Liver (tissue), 10 donors: ENCODE measurements at places on chromosomes 1 and 21. TPM values are rescaled to one million over a fixed set of nuclear protein-coding genes. Genes with fewer than 3 reads are reported as not detected.

DNA sequence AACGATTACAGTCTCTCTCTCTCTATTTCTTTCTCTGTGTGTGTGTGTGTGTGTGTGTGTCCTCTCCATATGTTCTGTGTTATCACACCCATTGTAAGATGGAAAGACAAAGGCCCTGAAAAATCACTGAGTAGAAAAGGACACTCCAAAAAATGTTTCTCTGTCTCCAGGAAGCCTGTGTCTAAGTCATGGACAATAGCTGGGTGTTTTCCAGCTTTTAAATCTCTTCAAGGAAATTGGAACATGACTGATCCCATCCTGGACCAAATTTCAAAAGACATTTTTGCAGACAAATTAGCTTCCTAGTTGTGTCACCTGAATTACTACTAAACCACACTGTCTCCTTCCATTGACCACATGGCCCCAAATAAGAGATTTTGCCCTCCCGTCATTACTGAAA is 31.0 kb upstream of the LMX1A start:
- no peaks in the 10 kb centered on the region for H3K4me1 ChIP-seq
- H3K4me3 ChIP-seq = no peak overlapping the region
- H3K27me3 ChIP-seq = no peaks in the 10 kb centered on the region
- H3K36me3 ChIP-seq = no peaks in the 10 kb centered on the region
- DNase-seq = no peak

Gene C1orf185
- total RNA-seq = not detected

Gene MYOG
- not detected for total RNA-seq

Gene ZNF648
- 0.14 TPM for total RNA-seq

DNA sequence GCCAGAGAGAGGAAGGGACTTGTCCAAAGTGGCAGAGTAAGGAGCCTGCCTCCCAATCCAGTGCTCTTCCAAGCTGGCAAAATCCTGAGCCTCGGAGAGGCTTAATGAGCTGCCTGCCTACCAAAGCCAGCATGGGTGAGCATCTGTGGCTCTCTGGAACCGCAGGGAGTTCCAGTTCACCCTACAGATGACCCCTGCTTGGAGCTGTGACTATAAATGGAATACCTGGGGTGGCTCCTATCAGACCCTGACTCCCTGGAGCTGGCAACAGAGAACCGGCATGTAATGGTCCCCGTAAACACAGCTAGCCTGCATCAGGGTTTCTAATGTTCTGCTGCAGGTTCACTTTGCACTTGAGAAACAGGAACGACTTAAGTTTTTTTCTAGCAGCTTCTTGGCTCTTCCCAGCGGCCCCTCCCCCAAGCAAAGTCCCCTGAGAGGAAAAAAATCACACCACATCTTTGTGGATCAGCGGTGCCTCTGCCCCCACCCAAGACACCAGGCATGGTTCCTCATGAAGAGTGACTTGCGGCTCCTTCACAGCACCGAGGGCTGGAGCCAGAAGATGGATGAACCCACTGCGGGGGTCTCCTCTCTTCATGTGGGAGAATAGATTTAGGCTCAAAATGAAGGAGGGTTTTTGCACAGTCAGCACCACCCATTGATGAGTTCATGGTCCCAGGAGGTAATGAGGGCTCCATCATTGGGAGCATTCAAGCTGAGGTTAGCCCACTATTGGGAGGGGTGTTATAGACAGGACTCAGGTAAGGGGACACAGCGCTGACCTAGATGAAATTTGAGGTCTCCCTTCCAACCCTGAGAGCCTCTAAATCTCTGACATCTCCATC is 79.0 kb downstream of the SYT2 start:
- no peaks in the 10 kb centered on the region for H3K36me3 ChIP-seq
- H3K4me1 ChIP-seq = no peaks in the 10 kb centered on the region
- no peak overlapping the region for H3K27ac ChIP-seq

DNA sequence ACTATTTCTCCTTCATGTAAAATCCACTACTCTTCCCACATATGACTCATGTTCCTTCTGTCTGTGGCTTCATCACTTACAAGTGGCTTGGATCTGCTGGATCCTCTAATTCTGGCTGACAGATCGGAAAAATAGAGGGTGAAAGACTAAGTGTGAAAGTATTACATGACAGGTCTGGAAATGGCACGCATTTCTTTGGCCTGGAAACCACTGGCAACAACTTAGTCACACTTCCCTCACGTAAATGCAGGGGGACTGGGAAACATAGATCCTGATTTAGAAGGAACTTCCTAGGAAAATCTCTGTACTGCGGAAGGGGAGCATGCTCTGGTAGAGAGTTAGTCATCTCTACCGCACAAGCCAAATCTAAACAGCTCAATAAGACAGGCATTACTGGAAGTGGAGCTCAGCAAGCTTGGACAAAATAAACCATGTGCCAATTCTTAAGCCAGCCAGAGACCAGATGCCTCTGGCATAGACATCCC is 305.4 kb upstream of the PTBP2 start:
- no peaks in the 10 kb centered on the region for H3K27me3 ChIP-seq
- H3K27ac ChIP-seq = no peak overlapping the region
- no peak overlapping the region for H3K4me3 ChIP-seq
- DNase-seq = no peak
- H3K36me3 ChIP-seq = no peaks in the 10 kb centered on the region
- H3K4me1 ChIP-seq = no peaks in the 10 kb centered on the region

DNA sequence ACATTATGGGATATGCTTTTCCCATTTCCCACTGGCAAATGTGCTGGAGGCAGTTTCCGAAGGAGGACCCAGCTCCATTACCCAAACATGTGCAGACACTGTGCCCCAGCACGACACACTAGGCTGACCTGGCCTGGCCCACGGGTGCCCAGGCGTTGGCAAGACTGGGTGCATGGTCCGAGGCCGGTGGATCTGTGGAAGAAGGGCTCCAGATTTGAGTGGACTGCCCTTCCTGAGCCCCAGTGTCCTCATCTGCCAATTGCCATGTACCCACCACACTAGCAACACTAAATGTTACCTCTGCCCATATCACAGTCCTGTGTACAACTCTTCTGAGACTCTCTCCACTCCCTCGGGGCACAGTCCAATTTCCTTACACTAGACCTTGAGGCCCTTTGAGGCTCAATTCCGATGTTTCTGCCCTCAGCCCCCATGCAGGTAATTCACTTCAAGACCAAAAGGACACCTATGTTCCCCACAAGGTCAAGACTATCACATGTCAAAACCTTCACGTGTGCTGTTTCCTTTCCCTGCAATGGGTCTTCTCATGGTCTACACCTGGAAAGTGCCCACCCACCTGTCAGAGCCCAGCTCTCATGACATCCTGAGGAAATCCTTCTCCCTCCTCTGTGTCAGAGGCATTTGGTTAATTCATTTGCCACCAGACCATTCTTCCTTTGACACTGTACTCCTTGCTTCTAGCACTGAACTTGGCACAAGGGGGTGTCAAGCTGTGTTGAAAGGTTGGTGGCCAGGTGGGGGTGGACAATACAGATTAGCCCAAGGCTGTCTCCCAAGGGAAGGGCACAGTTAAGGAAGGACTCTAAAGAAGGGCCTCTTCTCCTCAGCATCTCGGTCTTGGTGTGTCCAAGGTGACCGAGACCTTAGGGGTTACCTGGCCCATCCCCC is 124.9 kb downstream of the DMRTB1 start:
- no peak overlapping the region for H3K27ac ChIP-seq
- DNase-seq = no peak
- no peaks in the 10 kb centered on the region for H3K36me3 ChIP-seq
- H3K4me3 ChIP-seq = no peak overlapping the region

DNA sequence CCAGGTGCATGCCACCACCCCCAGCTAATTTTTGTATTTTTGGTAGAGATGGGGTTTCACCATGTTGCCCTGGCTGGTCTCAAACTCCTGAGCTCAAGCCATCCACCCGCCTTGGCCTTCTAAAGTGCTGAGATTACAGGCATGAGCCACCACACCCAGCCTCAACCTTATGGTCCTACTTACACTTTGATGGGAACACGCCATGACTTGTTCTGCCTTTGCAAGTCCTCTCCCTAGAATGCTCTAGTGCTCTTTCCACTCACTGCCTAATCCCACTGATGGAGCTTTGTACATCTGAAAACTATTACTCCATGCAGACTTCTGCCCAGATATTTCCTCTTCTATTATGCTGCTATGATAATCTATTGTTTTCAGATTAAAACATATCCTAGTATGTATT is 174.3 kb downstream of the DAB1 start:
- no peaks in the 10 kb centered on the region for H3K27me3 ChIP-seq
- DNase-seq = no peak
- no peak overlapping the region for H3K4me3 ChIP-seq

Gene NES
- total RNA-seq = 1.4 TPM

- no peaks in the 10 kb centered on the region for H3K4me1 ChIP-seq
- DNase-seq = no peak
- peaks cover 1% of the 10 kb centered on the region for H3K36me3 ChIP-seq
Measured at GRCh38 chr1:59360170-59360569, 63.3 kb downstream of the FGGY start.

DNA sequence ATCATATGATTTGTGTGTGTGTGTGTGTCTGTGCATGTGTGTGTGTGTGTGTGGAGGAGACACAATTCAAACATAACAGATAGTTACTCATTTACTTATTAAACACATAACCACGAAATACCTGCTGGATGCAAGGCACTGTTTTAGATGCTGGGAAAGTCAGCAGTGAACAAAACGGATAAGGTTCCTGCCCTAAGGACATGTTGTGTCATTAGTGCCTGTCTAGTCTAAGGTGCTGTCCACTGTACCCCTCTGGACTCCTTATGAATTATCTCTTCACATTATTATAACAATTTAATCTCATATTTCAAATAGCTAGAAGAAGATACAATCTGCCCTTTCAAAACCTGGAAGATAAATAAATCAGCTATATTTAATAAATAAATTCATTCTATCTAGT is 162.4 kb downstream of the PLPPR5 start:
- H3K36me3 ChIP-seq = no peaks in the 10 kb centered on the region
- no peak overlapping the region for H3K27ac ChIP-seq
- no peaks in the 10 kb centered on the region for H3K27me3 ChIP-seq
- no peak overlapping the region for H3K4me3 ChIP-seq

DNA sequence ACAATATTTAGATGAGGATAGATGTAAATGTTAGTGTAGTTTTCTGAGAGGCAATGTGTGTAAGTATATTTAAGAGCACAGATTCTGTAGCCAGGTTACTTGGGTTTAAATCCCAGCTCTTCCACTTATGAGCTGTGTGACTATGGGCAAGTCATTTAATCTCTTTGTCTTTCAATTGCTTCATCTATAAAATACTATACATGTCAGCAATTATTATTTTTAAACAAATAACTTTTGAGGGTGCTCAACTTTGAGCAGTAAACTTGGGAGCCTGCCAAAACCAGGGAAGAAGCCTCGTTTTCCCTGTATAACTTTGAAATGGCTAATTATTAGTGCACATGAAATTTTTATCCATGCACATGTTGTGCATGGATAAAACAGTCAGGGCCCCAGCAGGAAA is 222.8 kb downstream of the FOXD2 start:
- no peak overlapping the region for H3K27ac ChIP-seq
- H3K27me3 ChIP-seq = no peaks in the 10 kb centered on the region
- no peak overlapping the region for H3K4me3 ChIP-seq
- no peaks in the 10 kb centered on the region for H3K4me1 ChIP-seq
- no peaks in the 10 kb centered on the region for H3K36me3 ChIP-seq

Gene HES4
- 0.93 TPM for total RNA-seq

- no peak for DNase-seq
- no peak overlapping the region for H3K4me3 ChIP-seq
- H3K27ac ChIP-seq = peak overlapping the region; percentile 18
Measured at GRCh38 chr1:3543076-3544039, 68.0 kb downstream of the MEGF6 start.

Gene MSH4
- total RNA-seq = 0.14 TPM

GRCh38 chr1:61425040-61425439 is 299.9 kb downstream of the TM2D1 start:
- H3K27ac ChIP-seq = no peak overlapping the region
- no peak for DNase-seq
- H3K4me1 ChIP-seq = no peaks in the 10 kb centered on the region
- no peaks in the 10 kb centered on the region for H3K27me3 ChIP-seq
- peaks cover 13% of the 10 kb centered on the region for H3K36me3 ChIP-seq

DNA sequence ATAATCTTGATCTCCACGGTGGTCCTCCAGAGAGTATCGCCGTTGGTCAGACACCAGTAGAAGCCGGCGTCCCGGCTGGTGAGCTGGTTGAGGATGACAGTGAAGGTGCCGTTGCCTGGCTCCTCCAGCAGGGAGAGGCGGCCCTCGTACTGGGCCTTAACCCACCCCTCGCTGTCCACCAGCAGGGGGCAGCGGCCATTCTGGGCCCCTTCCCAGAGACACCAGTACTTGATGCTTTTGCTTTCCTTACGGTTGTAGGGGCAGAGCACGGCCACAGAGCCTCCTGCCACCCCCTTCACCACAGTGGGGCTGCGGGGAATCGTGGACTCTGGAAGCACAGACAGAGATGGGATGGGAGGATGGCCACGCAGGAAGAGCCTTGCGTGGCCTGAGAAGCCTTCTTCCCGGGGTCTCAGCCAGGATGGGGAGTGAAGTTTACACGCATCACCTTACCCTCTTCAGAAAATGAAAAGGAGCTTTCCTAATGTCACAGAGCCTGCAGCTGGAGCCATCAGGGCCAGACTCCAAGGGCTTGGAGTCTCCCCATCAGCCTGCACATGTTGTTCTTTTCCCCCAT is 10.7 kb downstream of the PIGR start:
- no peak overlapping the region for H3K4me3 ChIP-seq
- DNase-seq = peak; percentile 82
- no peaks in the 10 kb centered on the region for H3K27me3 ChIP-seq

DNA sequence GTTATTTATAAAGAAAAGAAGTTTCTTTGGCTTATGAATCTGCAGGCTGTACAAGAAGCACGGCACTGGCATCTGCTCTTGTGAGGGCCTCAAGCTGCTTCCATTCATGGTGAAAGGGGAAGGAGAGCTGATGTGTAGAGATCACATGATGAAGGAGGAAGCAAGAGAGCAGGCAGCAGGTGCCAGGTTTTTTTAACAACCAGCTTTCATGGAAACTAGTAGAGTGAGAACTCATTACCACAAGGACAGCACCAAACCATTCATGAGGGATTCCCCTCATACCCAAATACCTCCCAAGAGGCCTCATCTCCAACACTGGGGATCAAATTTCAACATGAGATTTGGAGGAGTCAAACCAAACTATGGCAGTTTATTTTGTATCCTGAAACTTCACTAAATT is 85.8 kb upstream of the CAMK1G start:
- H3K27me3 ChIP-seq = no peaks in the 10 kb centered on the region
- no peak overlapping the region for H3K4me3 ChIP-seq
- H3K27ac ChIP-seq = no peak overlapping the region
- no peak for DNase-seq

- H3K27ac ChIP-seq = no peak overlapping the region
- H3K4me1 ChIP-seq = peaks cover 5% of the 10 kb centered on the region
- peak; percentile 73 for DNase-seq
- no peak overlapping the region for H3K4me3 ChIP-seq
- no peaks in the 10 kb centered on the region for H3K36me3 ChIP-seq
- H3K27me3 ChIP-seq = no peaks in the 10 kb centered on the region
Measured at GRCh38 chr1:67732750-67733151, 47.8 kb downstream of the GADD45A start.

Gene PSMA5
- total RNA-seq = 73.2 TPM

Gene SELP
- total RNA-seq = 8.1 TPM

DNA sequence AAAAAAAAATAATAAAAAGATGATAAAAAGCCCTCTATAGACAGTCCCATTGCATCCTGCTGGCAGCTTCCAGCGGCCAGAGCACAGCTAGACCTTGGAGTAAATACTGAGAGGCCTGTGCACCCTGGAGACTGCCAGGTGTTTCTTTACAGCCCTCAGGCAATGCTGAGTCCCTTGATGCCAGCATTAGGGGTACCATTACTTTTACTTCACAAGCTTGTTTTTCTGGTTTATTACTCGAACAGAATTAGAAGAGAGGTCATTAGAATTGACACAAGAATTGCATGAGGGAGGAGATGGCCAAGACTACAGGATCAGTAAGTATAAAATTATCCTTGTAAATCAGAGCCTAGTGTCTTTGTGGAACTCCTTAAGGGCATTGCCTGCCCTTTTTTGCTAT is 43.6 kb downstream of the AKNAD1 start:
- H3K4me3 ChIP-seq = no peak overlapping the region
- no peak for DNase-seq

Gene AKR7A3
- 43.6 TPM for total RNA-seq
